ENCODE measurements at places on chromosomes 3 and 15. TPM values are rescaled to one million over a fixed set of nuclear protein-coding genes. Genes with fewer than 3 reads are reported as not detected.

- peaks cover 9% of the 10 kb centered on the region for H3K4me1 ChIP-seq
- H3K27me3 ChIP-seq, result peaks cover 18% of the 10 kb centered on the region
- no peaks in the 10 kb centered on the region for H3K36me3 ChIP-seq
- no peak overlapping the region for H3K27ac ChIP-seq
Observed at GRCh38 chr3:9499455-9500107, 54.0 kb downstream of the LHFPL4 start.

GRCh38 chr3:10466186-10466585, 39.2 kb downstream of the ATP2B2 start:
- H3K4me1 ChIP-seq, result peaks cover 3% of the 10 kb centered on the region
- H3K4me3 ChIP-seq, result no peak overlapping the region
- no peak for DNase-seq

TM4SF18 gene
- total RNA-seq, result 3.7 TPM

DNA sequence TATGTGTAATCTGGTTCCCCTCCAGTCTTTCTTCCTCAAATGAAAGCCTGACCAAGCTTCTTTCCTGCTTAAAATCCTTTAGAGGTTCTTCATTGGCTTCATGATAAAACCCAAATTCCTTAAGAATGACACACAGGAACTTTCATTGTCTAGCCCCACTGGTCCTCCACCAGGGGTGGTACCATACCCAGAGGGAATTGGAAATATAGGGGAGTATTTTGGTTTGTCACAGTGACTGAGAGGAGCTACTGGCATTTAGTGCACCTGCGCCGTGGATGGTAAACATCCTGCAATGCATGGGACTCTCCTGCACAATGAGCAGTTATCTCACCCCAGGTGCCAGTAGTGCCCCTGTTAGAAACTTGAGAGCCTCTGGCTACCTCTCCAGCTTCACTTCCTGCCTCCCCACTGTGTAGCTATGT, 10.8 kb downstream of the ZWILCH start:
- H3K27ac ChIP-seq, result no peak overlapping the region
- H3K4me3 ChIP-seq, result no peak overlapping the region
- H3K36me3 ChIP-seq, result peaks cover 9% of the 10 kb centered on the region
- no peaks in the 10 kb centered on the region for H3K27me3 ChIP-seq
- no peak for DNase-seq
- peaks cover 3% of the 10 kb centered on the region for H3K4me1 ChIP-seq

- H3K36me3 ChIP-seq, result no peaks in the 10 kb centered on the region
- H3K27ac ChIP-seq, result no peak overlapping the region
- H3K4me1 ChIP-seq, result peaks cover 25% of the 10 kb centered on the region
- H3K27me3 ChIP-seq, result no peaks in the 10 kb centered on the region
- H3K4me3 ChIP-seq, result no peak overlapping the region
- no peak for DNase-seq
Observed at GRCh38 chr15:88982946-88983342, 69.8 kb upstream of the MFGE8 start.

DNA sequence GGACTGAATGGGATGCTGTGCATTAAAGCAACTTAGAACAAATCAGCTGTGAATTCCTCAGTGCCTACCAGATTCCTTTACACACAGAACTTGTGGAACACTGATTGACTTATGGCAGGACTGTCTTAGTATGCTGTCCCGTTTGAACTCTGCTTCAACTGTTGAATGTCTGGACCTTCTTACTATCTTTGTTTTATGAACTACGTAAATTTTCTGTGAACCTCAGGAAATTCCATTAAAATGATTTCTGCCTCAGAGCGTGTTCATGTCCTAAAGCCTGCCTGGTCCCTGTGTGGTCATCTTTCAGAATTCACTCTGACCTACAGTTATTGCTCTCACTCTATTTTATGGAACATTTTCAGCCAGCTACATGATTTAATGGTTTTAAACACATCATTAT, 29.4 kb upstream of the FBN1 start:
- H3K4me3 ChIP-seq, result no peak overlapping the region
- peaks cover 49% of the 10 kb centered on the region for H3K4me1 ChIP-seq
- peak overlapping the region; percentile 78 for H3K27ac ChIP-seq
- DNase-seq, result no peak
- H3K27me3 ChIP-seq, result no peaks in the 10 kb centered on the region

All from osteocyte (in vitro differentiated cells).